Activated naive CD8-positive, alpha-beta T cell treated with anti-CD3 and anti-CD28 coated beads for 36 hours (primary cell): ENCODE measurements at places on chromosomes 6 and 20. TPM values are rescaled to one million over a fixed set of nuclear protein-coding genes. Genes with fewer than 3 reads are reported as not detected.

Gene BPI
- total RNA-seq: not detected

Gene SLC22A2
- not detected for total RNA-seq

Gene OLIG3
- 0.21 TPM for total RNA-seq

DNA sequence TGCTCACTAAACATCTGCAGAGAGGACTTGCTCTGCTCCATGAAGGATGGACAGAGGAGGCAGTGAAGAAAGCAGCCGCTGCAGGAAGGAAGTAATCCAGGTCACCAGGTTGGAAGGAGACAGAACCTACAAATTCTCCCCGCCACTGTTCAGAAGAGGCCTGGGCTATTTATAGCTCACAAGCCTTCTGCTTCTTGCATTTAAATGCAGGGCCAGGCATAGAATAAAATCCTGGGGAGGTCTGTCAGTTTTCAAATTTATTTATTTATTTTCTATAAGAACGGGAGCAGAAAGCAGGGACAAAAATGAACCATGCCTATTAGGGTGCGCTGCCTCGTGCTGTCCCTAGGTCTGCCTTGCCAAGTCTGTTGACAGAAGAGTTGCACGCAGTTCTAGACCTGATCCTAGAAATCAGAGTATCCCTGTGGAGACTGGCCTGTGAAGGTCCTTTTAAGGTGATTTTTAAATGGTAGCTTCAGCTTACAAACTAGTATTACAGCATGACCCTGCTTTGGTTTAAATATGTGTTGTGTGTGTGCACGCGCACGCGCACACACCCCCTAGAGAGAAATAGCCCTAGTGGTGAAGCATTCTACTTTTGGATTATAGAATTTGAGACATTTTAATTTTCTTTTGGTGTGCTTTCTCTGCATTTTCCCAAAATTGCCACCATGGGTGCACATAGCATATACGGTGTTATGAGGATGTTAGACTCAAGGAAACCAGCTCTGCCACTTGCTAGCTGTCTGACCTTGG is 19.5 kb downstream of the RIMS4 start:
- H3K4me1 ChIP-seq: no peaks in the 10 kb centered on the region
- H3K27me3 ChIP-seq: peaks cover 13% of the 10 kb centered on the region
- DNase-seq: no peak
- no peak overlapping the region for H3K27ac ChIP-seq

Gene ZNF311
- 1.0 TPM for total RNA-seq

Gene PRL
- not detected for total RNA-seq

DNA sequence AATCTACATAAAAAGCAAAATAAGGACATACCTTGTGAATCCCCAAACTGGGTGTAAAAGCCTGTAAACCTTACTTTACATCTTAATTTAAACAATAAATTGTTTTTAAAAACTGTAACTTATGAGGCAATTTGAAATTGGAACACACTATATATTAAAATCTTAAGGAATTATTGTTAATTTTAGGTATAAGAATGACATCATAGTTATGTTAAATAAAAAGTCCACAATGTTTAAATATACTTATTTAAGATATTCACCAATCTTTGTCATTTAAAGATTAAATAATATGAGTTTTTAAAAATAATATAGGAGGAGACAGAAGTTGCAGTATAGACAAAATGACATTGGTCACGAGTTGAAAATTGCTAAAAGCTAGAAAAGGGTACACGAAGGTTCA is 621.9 kb upstream of the POU3F2 start:
- no peak for DNase-seq
- H3K27ac ChIP-seq: no peak overlapping the region
- no peaks in the 10 kb centered on the region for H3K4me1 ChIP-seq
- H3K4me3 ChIP-seq: no peak overlapping the region
- H3K36me3 ChIP-seq: no peaks in the 10 kb centered on the region
